ENCODE measurements at places on chromosomes 5 and 9. TPM values are rescaled to one million over a fixed set of nuclear protein-coding genes. Genes with fewer than 3 reads are reported as not detected.

DNA sequence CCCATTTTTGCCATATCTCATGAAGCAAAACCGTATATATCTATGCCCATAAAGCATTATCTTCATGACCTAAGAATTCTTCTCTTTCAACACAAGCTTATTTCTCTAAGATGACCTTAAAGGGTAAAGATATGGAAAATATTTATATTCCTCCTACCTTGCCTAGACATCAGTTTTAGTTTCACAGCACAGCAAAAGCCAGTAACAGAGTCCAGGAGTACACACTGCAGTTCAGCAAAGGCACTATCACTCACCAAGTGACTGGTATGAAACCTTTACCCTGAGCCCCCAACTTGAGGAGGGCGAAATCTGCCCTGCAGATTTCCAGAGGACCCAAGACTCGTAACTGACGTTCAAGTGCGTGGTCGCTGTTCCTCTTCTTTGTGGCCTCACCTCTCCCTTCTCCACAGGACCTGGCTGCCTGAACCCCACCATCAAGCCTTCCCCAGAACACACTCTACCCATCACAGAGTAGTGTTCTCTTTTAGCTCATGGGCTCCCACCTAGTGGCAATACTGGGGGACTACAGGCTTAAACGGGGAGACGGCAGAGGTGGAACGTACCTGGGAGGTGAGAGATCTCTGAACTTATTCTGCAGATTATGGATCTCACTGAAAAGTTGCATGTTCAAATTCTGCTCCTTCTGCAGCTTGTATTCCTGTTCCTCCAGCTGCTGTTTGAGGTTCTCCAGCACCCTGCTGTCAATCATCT, 141.0 kb downstream of the CDK5RAP2 start:
- H3K4me3 ChIP-seq, result no peak overlapping the region
- DNase-seq, result no peak
- peaks cover 23% of the 10 kb centered on the region for H3K36me3 ChIP-seq

IL5 gene
- not detected for total RNA-seq

TXNDC8 gene
- not detected for total RNA-seq

- no peak overlapping the region for H3K4me3 ChIP-seq
- H3K27me3 ChIP-seq, result no peaks in the 10 kb centered on the region
- H3K27ac ChIP-seq, result no peak overlapping the region
- no peaks in the 10 kb centered on the region for H3K4me1 ChIP-seq
- no peaks in the 10 kb centered on the region for H3K36me3 ChIP-seq
- no peak for DNase-seq
These were observed 46.9 kb downstream of the AHRR start for GRCh38 chr5:368183-369084.

FAM221B gene
- not detected for total RNA-seq

DNA sequence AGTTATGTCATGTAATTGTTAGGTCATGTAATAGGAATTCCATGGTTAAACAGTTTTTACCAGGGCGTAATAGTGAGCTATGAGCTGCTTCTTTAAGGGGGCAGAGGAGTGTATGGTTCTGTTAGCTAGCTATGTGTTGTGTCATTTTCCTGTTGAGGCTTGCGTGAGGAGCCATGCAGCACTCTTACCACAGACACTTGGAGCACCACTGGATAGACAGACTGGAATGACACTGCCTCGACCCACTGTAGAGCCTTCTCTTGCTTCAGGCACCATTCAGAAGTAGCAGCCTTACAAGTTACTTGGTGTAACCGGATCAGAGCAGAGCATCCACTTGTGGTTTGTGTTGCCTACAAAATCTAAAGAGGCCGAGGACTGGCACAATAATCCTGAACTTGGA, 28.3 kb upstream of the STOM start:
- H3K4me3 ChIP-seq, result no peak overlapping the region
- no peaks in the 10 kb centered on the region for H3K27me3 ChIP-seq
- H3K4me1 ChIP-seq, result no peaks in the 10 kb centered on the region

GRCh38 chr9:126844085-126844484, 16.4 kb upstream of the ZBTB34 start:
- DNase-seq, result no peak
- H3K27me3 ChIP-seq, result no peaks in the 10 kb centered on the region
- H3K27ac ChIP-seq, result no peak overlapping the region
- H3K4me1 ChIP-seq, result no peaks in the 10 kb centered on the region
- H3K36me3 ChIP-seq, result no peaks in the 10 kb centered on the region

DNA sequence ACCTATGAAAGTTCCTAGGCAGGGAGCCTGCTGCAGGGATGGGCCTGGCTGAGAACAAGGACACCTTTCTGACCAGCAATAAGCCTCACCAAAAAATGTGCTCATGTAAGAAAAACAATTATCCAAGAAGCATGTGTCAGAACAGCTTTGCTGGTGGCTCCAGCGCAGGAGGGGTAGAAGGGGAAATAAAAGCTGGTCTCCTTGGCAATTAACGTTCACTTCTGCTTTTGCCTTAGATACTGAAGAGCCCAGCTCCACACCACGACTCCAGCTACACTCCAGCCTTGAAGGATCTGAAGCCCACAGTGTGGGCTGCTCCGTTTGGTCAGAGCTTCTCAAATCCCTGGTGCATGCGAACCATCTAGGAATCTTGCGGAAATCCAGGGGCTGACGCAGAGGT, 107.6 kb upstream of the PHYKPL start:
- no peak overlapping the region for H3K4me3 ChIP-seq
- no peaks in the 10 kb centered on the region for H3K27me3 ChIP-seq
- no peaks in the 10 kb centered on the region for H3K4me1 ChIP-seq

GRCh38 chr5:13659391-13659790, 285.1 kb downstream of the DNAH5 start:
- H3K27ac ChIP-seq, result no peak overlapping the region
- no peaks in the 10 kb centered on the region for H3K36me3 ChIP-seq
- no peaks in the 10 kb centered on the region for H3K27me3 ChIP-seq

ANKDD1B gene
- 0.41 TPM for total RNA-seq

- no peaks in the 10 kb centered on the region for H3K36me3 ChIP-seq
- no peaks in the 10 kb centered on the region for H3K27me3 ChIP-seq
- H3K27ac ChIP-seq, result no peak overlapping the region
- no peak overlapping the region for H3K4me3 ChIP-seq
These were observed 160.1 kb downstream of the GHR start for GRCh38 chr5:42583322-42583721.

GHR gene
- total RNA-seq, result not detected

DNA sequence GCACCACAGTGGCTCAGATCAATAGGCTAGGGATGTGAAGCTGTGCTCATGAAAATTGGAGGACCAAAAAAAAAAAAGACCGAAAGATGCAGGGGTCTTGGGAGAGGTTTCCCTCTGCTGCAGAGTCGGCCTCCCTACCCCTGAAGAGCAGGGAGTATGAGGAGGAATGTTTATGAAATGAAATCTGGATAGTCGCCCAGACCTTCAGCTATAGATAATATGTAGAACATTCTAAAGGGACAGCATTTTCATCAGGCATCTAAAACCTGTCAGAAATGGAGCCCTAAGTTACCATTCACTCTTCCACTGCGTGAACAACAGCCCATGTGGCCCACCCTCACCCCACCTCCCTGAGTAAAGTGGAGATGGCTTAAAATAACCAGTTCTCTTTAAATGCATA, 122.9 kb downstream of the TMEM174 start:
- no peak overlapping the region for H3K27ac ChIP-seq
- H3K27me3 ChIP-seq, result peaks cover 12% of the 10 kb centered on the region
- H3K4me1 ChIP-seq, result no peaks in the 10 kb centered on the region
- H3K4me3 ChIP-seq, result no peak overlapping the region

- DNase-seq, result no peak
- H3K4me1 ChIP-seq, result peaks cover 13% of the 10 kb centered on the region
- peaks cover 21% of the 10 kb centered on the region for H3K27me3 ChIP-seq
- no peak overlapping the region for H3K27ac ChIP-seq
- no peaks in the 10 kb centered on the region for H3K36me3 ChIP-seq
- H3K4me3 ChIP-seq, result no peak overlapping the region
These were observed 2.0 kb upstream of the EBF1 start for GRCh38 chr5:159101685-159102084.

GRCh38 chr5:168879929-168880328, 300.8 kb upstream of the PANK3 start:
- no peak overlapping the region for H3K27ac ChIP-seq
- no peaks in the 10 kb centered on the region for H3K4me1 ChIP-seq
- H3K4me3 ChIP-seq, result no peak overlapping the region
- no peaks in the 10 kb centered on the region for H3K27me3 ChIP-seq

EGFLAM gene
- total RNA-seq, result not detected

DNA sequence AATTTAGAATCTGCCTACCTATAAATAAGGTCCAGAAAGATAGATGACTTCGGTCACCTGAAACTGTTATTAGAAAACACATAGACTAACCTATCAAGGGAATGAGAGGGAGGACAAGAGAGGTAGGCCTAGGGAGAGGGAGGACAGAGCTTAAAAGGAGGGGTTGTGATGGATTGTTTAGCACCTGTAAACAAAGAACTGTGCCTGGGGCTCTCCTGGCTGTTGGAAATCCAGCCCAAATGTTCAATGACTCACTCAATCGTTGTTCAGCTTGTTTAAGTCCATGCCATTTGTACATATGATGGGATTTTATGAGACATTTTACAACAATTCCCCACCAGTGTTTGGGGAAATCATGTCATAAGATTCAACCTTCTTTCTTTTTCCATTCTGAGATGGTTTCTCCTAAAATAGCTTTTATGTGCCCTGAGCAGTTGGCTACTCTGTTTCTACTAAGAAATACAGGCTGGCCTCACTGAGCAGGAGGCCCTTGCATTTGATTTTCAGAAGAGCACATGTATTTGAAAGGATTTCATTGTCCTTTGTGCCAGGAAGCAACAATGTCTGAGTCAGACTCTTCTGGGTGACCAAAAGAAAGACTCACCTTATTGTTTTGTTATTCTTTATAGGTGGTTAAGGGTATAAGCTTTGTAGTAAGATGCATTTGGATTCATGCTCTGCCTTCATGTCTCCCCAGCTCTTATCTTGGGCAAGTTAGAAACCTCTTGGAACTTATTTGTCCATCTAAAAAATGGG, 48.2 kb upstream of the GPR151 start:
- no peaks in the 10 kb centered on the region for H3K36me3 ChIP-seq
- no peaks in the 10 kb centered on the region for H3K4me1 ChIP-seq
- no peak for DNase-seq
- no peaks in the 10 kb centered on the region for H3K27me3 ChIP-seq
- H3K4me3 ChIP-seq, result no peak overlapping the region

GRCh38 chr5:24525414-24525813, 119.4 kb downstream of the CDH10 start:
- no peaks in the 10 kb centered on the region for H3K36me3 ChIP-seq
- H3K27me3 ChIP-seq, result no peaks in the 10 kb centered on the region
- no peak overlapping the region for H3K27ac ChIP-seq
- H3K4me1 ChIP-seq, result no peaks in the 10 kb centered on the region

DNA sequence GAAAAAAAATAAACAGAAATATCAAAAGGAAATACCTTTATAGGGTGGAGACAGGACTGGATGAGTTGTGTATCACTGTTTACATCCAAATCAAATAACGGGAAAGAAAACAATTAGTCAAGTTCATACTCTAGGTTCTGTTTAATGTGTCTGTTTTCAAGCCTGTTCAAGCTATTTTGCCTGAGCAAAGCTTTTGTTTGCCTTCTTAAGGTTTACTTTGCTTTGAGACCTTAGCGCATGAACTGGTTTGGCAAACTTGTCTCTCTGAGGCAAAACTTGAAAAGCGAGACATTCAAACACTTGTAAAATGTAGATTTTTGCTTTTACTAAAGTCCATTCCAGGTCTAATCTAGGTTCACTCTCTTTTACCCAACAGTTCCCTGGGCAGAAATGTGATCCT, 174.1 kb upstream of the RFX3 start:
- no peaks in the 10 kb centered on the region for H3K36me3 ChIP-seq
- no peaks in the 10 kb centered on the region for H3K4me1 ChIP-seq
- no peak for DNase-seq
- H3K27ac ChIP-seq, result no peak overlapping the region
- no peak overlapping the region for H3K4me3 ChIP-seq

GRCh38 chr5:156974328-156974727, 11.3 kb upstream of the TIMD4 start:
- no peak overlapping the region for H3K27ac ChIP-seq
- no peaks in the 10 kb centered on the region for H3K4me1 ChIP-seq
- no peaks in the 10 kb centered on the region for H3K27me3 ChIP-seq
- H3K36me3 ChIP-seq, result no peaks in the 10 kb centered on the region

DNA sequence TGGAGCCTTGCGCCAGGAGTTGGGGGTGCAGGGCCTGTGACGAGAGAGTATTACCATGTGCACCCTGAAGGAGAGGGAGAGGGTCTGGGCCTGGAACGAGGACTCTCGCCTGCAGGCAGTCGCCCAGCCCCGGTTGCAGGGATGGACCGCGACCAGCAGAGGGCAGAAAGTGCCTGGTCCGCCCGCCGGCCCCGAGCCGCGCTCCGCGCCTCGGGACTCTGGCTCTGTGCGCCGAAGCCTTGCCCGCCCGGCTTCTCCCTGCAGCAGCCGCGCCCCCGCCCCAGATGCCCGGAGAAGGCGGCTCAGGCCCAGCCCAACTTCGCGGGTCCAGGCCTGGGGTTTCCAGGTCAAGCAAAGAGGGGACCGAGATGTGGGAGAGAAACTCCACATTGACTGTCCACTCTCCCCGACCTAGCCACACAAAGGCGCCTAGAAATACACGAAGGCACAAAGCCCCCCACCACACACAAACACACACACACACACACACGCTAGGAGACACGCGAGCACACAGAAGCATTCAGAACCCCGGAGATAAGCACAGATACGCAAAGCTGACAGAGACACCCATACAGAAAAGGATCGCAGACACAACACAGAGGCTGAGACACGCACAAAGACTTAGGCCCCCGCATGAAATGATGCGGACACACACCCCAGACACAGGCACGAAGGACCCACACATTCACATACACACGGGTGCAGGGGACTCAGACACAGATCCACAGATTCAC, 2.0 kb upstream of the LMX1B start:
- no peak overlapping the region for H3K27ac ChIP-seq
- H3K36me3 ChIP-seq, result no peaks in the 10 kb centered on the region
- H3K27me3 ChIP-seq, result peaks cover 10% of the 10 kb centered on the region
- peak; percentile 55 for DNase-seq
- peak overlapping the region; percentile 18 for H3K4me3 ChIP-seq

PRR7 gene
- 6.8 TPM for total RNA-seq

PCDHB9 gene
- not detected for total RNA-seq

SHOC1 gene
- not detected for total RNA-seq

GRCh38 chr9:34518110-34518616, 4.6 kb downstream of the ENHO start:
- H3K4me3 ChIP-seq, result no peak overlapping the region
- DNase-seq, result no peak
- peaks cover under 1% of the 10 kb centered on the region for H3K4me1 ChIP-seq
- no peak overlapping the region for H3K27ac ChIP-seq

DNA sequence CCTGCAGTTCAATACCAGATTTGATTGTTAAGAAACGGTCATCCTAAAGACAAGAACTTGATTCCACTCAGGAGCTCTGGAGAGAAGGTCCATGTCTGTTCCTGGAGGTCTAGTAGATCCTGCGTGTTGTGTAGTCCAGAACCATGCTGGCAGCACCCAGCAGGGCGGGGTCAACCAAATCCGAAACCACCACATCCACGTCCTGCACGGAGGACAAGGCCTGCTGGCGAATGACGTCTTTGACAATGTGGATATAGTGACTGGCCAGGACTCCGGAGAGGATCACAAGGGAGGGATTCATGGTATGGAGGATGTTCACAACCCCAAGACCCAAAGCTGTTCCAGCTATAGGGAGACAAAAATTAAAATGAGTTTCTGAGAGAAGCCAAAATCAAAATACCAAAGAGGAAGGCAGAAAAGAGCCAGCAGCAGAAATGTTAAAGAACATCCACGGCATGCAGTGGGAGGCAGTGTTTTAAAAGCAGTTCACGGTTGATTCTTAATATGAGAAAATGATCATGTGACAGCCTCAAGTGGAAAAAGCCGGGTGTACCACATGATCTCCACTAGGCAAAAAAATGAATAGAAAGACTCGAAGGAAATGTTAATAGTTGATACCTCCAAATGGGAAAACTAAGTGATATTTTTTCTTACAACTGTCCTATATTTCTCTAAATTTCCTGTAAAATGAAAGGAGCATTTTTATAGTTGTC, 26.7 kb downstream of the CLTA start:
- no peak overlapping the region for H3K4me3 ChIP-seq
- DNase-seq, result no peak
- no peaks in the 10 kb centered on the region for H3K27me3 ChIP-seq

Data from naive thymus-derived CD4-positive, alpha-beta T cell (primary cell).